HepG2 (cell line): ENCODE measurements at places on chromosomes 5 and 9. TPM values are rescaled to one million over a fixed set of nuclear protein-coding genes. Genes with fewer than 3 reads are reported as not detected.

DNA sequence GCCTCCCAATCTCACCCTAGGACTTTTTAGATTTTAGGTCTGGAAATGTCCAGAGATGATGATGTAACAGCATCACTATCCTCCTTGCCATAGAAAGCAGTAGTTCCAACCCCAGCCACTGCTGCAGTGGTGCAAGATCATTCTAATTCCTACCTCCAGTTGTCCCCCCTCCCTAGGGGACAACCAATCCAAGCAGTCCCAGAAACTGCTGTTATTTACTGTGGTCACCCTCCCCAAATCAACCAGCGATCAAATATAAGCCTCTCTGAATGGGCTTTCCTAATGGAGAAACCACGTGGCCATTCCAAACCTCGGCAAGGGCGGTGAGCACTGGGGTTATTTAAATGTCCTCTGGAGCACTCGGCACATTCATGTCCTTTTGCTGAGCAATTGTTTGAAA lies 159.8 kb downstream of the SLF1 start:
- DNase-seq, result no peak

Gene MRPS27
- 115 and 139 TPM in 2 replicates for total RNA-seq

DNA sequence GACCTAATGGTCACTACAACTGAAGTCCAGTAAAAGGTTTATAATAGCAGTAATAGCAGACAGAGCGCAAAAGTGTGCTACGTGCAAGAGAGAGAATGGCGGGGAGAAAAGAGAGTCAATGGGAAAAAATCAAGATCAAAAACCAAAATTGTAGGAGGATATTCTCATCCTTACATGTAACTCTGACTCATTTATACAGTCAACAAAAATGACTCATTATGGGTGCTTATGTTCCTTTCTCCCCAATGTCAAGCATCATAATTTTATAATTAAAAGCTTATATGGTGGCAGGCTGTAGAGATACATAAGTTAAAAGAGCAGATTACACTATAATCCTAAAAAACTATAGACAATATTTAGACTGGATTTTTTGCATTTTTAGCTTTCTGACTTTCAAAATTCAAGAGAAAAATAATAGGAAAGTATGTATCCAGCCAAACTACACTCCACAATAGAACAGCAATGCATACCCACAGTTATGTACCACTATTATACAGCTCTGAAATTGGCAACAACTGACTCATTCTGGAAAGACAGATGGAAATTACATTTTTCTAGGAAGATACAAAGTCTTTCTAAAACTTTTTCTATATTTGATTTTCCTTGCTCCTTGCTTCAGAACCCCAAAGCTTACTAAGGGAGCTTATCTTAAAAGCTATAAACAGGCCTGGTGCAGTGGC lies 78.4 kb downstream of the PLPP1 start:
- no peak for DNase-seq

DNA sequence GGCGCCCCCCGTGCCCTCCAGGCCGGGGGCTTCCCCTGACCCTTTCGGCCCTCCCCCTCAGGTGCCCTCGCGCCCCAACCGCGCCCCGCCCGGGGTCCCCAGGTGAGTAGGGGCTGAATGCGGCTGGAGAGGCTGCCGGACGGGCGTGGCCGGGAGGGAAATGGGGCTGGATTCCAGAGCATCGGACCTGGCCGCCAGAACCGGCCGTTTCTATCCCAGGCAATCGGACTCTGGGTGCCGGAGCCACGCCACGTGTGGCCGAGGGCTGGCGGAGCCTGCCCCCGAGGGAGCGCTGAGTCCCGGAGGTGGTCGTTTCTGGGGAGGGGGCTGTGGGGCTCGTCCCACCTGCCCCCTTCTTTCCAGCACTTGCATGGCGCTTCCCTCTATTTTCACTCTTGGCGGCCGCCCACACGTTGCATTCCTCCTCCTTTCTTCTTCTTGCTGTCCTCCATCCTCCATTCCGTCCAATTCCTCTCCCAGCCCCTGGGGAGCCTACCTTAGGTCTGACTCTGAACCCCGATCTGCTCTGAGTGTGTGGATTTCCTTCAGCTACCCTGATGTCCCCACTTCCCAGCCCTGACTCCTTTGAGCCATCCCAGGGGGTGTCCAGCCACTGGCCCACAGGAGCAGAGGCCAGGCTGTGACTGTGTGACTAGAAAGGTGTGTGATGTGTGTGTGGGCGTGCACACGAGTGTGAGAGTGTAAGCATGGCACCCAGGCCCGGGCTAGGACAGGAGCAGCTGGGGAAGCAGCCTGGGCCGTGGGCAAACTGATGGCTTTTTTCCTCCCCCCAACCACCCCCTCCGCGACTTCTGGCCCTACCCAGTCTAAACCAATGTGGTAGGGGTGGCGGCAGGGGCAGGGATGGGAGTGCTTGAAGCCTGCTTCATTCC lies 24.7 kb downstream of the GOLGA2 start:
- no peak for DNase-seq

Gene LTC4S
- total RNA-seq, result 0.35 TPM in 1 of 2 replicates, not detected in the other

DNA sequence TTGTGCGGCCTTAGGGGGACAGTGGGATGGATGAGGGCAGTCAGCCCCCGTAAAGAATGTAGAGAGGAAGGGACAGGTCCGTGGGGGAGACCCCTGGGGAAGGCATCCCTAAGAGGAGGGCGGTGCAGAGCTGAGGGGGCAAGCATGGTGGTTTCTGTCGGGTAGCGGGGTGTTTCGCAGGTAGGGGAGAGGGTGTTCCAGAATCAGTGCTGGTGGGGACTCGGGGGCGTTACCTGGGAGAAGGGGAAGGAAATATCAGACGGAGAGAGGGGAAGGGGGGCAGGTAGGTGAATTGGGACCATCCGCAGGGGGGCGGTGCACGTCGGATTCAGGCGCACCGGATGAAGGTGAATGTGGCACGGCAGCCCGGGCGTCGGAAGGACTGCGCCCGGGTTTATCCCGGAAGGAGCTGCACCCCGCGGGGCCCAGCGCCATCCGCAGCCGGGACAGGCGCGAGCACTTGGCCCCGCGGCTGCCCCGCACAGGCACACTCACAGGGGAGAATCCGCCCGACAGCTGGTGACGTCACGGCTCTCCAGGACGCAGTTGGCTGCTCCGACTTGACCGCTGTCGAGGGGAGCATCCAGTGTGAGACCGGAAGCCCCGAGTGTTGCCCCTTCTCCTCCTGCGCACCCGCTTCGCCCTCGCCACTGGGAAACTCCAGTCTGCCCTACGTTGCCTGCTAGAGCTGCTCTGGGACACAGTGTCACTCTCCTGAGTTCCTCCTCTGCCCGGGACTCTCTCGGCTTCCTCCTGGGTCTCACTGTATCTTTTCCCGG lies 1.3 kb downstream of the CD72 start:
- no peak for DNase-seq
